ENCODE measurements at places on chromosomes 11 and 22.

DNA sequence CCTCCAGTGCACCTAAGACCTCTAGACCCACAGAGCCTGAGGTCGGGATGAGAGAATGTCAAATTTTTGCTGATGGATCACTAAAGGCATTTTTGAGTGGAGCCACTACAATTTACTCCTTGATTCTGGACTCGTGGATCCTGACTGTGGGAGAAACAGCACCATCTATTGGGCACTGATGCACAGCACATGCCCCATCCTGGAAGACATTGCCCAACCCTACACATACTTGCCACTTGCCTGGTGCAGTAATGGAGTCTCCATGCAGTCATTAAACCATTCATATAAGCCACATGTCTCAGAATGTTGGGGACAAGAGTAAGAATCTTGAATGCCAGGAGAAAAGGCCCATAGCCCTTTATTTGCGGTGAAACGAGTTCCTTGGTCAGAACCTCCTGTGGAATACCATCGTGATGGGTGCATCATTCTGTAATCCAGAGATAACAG is 103.9 kb downstream of the GGTLC2 start:
- peak; percentile 29 for DNase-seq

GRCh38 chr22:20761536-20761935 is 12.4 kb upstream of the SERPIND1 start:
- no peak for DNase-seq

- DNase-seq, result no peak
These were observed 372.0 kb upstream of the LUZP2 start for GRCh38 chr11:24124876-24125275.

GRCh38 chr11:44226945-44227344 is 83.0 kb downstream of the ALX4 start:
- DNase-seq, result no peak

DNA sequence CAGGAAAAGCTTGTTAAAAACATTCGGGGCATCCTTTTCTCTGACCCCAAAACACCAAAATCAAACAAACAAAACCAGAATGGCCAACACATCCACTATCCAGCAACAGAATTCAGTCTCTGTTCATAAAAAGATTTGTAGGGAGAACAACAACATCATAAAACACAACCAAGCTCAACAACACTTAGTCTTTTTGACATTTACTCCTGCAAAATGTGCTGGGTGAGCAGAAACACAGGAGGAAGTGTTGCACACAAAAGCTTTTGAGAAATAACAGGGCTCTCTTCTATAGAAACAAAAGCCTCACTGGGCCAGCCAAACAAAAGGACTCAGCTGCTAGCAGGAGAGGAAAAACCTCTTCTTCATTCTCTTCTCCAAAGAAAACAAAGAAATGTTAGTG is 736.0 kb upstream of the CCDC90B start:
- no peak for DNase-seq

DNA sequence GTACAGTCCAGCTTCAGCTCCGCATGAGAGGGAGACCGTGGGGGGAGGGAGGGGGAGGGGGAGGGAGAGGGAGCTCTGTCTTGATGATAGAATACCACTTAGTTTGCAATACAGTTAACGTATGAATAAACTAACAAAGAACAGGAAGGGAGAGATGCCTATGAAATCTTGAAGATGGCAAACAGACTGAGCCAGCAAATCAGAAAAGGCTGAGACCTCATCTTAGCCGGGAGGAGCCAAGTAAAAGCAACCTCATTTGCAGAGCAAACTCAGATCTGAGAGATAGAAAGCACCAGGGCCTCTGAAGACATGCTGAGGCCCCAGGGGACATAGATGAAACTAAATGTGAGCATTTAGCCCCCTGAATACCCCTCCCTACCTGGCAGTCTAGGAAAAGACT is 23.0 kb downstream of the APLP2 start:
- no peak for DNase-seq

GRCh38 chr22:45984316-45984916 is 7.5 kb upstream of the WNT7B start:
- DNase-seq, result no peak

DNA sequence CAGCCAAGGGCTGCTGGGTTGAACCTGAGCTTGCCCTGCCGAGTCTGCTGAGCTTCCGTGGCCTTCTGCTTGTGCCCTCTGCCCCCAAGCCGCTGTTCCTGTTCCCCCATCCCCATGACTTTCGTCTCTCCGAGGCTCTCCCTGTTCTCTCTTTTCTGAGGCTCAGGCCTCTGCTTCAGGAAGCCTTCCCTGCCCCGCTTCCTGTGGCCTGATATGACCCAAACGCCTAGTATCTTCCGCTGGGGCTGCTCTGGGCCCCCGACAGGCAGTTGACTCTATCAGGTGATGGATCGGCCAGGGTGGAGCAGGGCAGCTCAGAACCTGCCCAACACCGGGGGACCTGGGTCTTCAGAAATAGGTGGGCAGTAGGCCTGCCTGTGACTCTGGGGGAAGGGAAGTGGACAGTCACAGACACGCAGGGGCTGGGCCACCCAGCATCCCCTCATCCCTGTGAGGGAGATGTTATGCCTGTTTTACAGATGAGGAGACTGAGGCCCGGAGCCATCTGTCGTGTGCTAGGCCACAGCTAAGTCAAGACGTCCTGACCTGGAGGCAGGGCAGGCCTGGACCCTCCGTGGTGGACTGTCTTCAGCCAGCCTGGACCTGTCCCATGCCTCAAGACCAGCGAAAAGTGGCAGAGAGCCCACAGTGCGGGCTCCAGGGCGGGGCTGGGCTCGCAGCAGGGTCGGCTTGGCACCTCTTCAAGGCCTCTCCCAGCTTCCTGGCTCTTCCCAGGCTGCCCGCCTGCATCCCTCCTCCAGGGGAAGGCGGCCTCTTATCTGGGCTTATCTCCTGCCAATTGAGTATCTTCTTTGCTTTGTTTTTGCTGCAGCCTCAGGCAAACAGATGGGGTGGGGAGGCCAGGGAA is 16.2 kb downstream of the BAD start:
- peak; percentile 35 for DNase-seq

DNA sequence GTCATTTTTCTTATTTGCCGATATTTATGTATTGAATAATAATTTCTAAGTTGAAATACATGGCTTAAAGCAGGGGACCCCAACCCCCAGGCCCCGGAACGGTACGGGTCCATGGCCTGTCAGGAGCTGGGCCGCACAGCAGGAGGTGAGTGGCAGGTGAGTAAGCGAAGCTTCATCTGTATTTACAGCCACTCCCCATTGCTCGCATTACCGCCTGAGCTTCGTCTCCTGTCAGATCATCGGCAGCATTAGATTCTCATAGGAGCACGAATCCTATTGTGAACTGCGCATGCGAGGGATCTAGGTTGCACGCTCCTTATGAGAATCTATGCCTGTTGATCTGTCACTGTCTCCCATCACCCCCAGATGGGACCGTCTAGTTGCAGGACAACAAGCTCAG is 4.5 kb downstream of the ZMAT5 start:
- DNase-seq, result no peak

- no peak for DNase-seq
These were observed 1074.5 kb downstream of the LRRC4C start for GRCh38 chr11:40384991-40385390.

DNA sequence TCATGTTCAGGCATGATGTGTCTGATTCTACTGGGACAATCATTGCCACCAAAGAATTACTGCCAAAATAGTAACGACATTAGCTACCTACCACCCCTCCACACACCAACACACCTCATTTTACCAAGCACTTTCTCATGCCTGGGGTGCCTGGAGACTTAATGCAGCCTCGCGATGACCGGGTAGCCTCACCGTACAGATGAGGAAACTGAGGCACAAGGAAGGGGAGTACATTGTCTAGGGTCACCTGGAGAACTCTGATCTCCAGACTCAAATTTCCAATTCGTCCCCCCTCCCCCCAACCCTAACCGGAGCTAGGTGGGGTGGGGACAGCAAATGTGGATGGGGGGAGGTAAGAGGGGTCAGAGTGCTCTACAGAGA is 2.7 kb upstream of the RTN4RL2 start:
- no peak for DNase-seq

DNA sequence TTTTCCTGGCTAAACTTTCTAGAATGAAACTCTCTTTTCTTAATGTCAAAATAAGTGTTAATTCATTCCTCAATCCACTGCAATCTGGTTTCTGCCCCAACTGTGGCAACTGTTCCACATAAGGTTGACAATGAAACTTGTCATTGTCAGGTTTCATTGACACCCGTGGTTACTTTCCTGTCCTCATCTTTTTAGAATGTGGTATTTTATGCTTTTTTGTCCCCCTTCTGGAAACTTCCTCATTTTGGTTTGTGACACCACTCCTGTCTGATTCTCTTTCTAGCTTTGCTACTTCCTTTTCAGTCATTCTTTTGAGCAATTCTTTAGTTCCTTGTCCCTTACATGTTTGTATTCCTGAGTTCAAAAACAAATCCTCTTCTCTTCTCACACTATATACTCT is 7.5 kb upstream of the PDE3B start:
- no peak for DNase-seq

GRCh38 chr22:44962741-44963454 is 46.9 kb downstream of the PHF21B start:
- no peak for DNase-seq

DNA sequence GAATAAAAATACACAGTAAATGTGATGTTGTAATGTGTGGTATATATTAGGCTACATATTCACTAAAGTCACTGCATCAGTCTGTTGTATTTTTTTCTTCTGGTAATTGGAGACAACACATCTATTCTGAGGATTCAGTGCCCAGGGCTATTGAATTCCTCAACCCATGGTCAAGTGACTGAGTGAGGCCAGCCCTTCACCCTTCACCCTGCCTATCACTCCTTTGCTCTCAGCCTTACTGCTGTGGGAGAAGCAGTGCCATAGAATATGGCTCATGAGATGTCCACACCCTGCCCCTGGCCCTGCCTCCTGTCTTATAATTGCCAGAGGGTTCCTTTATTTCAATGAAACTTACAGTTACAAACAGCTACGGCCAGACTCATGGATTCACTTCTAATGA is 295.6 kb downstream of the NTM start:
- no peak for DNase-seq

- DNase-seq, result no peak
These were observed 30.4 kb upstream of the CREB3L1 start for GRCh38 chr11:46247090-46247489.

- no peak for DNase-seq
These were observed 113.8 kb downstream of the CADM1 start for GRCh38 chr11:115390441-115390840.

- DNase-seq, result no peak
These were observed 31.9 kb downstream of the PPFIA1 start for GRCh38 chr11:70302419-70302752.

GRCh38 chr11:121037016-121037415 is 13.1 kb downstream of the TBCEL start:
- no peak for DNase-seq

DNA sequence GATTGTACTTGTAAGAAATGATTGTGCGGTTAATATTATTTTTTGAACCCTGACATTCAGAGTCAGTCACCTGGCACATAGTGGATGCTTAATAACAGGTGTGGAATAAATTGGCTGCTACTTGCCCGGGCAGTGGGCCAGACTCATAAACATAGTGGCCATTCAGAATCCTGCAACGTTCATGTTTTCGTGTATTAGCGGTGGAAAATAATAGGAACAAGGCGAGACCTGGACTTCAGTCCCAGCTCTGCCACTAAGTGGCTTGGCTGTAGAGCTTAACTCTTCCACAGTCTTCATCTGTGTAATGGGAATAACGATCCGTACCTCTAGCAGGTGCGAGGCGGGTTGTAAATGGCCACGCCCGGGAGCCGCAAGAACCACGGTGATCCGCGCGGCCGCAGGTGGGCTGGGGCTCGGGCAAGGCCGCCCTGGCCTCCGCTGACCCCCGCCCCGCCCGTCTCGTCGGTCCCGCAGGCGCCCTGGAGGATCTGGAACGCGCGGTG is 761 bp upstream of the TMEM25 start:
- DNase-seq, result no peak

GRCh38 chr11:14905104-14906033 is 13.3 kb upstream of the CYP2R1 start:
- peak; percentile 26 for DNase-seq

Measured in hepatic stellate cell (primary cell).